ENCODE measurements at places on chromosomes 12 and 14. TPM values are rescaled to one million over a fixed set of nuclear protein-coding genes. Genes with fewer than 3 reads are reported as not detected.

GRCh38 chr14:43410631-43411030 is 1096.5 kb downstream of the FSCB start:
- no peak for DNase-seq

- no peak for DNase-seq
Observed at GRCh38 chr12:3132636-3133404, 55.6 kb downstream of the TSPAN9 start.

GRCh38 chr12:131642101-131642540 is 68.8 kb upstream of the SFSWAP start:
- DNase-seq = no peak

Gene NFATC4
- polyA plus RNA-seq = 39.2 TPM

Gene KRT74
- not detected for polyA plus RNA-seq

DNA sequence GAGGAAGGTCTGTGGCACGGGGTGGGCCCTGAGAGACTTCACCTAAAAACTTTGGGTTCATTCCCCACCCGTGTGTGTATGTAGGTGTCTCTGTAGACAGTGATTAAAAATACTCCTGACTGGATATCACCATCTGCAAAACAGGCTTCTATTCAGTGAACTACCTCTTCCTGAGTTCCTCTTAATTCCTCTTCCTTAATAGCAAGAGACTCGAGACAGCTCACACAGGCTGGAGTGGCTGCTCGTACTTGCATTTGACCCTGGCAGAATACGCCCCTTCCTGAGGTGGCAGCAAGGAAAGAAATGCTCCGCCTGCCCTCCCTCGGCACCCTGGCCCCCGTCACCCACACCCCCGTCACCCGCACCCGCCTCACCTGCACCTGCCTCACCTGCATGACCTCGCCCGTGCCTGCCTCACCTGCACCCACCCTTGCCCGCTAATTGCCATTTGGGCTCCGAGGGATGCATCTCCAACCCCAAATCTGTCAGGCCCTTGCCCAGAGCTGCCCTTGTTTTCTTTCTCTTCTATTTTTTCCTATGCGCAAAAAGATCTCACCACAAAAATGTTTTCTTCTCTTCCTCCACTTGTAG is 90.0 kb downstream of the FBXL14 start:
- DNase-seq = no peak

Data from forelimb muscle (tissue), 1 donor.